ENCODE measurements at places on chromosomes 7 and 10.

DNA sequence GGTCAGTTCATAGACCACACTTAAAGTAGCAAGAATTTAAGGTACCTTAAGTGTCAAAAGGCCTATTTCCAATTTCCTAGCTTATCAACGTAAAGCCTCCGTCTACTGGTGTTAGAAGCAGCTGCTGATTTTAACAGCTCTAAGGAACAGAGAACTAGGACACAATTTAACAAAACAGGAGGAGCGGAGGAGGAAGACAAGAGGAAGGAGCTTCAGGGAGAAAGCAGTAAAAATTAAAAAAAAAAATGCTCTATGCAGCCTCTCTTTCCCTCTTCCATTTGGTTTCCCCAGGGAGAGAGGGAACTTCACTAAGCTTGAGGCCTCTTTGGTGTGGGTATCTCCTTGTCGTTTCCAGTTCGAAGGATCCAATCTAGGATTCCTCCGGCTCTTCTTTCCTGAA lies 22.7 kb downstream of the ARHGAP21 start:
- no peak for DNase-seq

GRCh38 chr10:77756319-77757232 lies 119.0 kb upstream of the KCNMA1 start:
- no peak for DNase-seq

GRCh38 chr7:55105952-55106351 lies 87.1 kb downstream of the EGFR start:
- DNase-seq: no peak

DNA sequence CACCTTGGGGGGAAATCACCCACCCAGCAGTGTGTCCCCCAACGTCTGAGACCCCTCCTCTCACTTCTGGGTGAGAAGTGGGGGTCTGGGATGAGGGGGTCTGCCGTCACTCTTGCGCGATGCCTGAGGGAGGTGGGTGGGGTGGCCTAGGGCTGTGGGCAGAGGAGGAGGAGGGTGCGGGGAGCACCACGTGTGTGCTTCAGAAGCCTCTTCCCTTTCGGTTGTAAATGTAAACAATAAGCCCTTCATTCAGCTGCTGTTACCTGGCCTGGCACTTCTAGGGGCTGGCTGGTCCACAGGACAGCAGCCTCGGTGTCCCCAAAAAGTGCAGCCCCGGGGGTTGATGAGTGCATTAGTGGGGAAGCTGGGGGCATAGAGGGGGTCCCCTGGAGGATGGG lies 1.3 kb downstream of the CLIP2 start:
- no peak for DNase-seq

DNA sequence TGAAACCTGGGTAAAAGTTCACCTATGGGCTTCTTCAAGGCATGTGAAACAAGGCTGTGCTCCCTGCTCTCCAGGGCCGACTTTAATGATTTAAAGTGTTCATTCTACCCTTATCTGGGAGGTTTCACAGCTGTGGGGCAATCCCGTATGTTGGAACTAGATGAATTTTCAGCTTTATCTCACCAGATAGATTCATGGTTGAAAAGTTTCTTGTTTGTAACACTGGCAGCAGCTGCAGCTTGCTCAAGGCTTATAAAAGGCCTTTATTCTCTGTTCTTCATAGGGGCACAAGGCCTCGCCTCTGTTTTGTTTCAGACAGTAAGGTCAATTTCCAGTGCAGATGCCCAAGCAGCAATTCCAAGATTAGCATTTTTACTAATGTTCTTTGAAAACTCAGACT lies 70.4 kb upstream of the DNAJB12 start:
- DNase-seq: no peak

GRCh38 chr10:132737390-132738048 lies 48.4 kb downstream of the NKX6-2 start:
- no peak for DNase-seq

GRCh38 chr10:122531939-122532338 lies 28.6 kb upstream of the DMBT1 start:
- no peak for DNase-seq

GRCh38 chr10:24346877-24347519 lies 138.1 kb downstream of the KIAA1217 start:
- DNase-seq: no peak

GRCh38 chr10:13115832-13116803 lies 16.2 kb downstream of the OPTN start:
- DNase-seq: no peak

GRCh38 chr10:122233857-122234348 lies 37.2 kb upstream of the BTBD16 start:
- no peak for DNase-seq

DNA sequence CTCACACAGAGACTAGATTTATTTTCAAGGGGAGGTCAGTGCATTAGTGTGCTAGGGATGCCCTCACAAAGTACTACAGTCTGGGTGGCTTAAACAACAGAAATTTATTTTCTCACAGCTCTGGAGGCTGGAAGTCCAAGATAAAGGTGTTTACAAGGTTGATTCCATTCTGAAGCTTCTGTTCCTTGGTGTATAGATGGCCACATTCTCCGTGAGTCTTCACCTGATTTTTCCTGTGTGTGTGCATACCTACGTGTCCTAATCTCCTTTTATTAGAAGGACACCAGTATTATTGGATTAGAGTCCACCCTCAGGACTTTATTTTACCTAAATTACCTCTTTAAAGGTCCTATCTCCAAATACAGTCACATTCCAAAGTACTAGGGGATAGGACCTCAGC lies 91.7 kb upstream of the FRMD4A start:
- no peak for DNase-seq

DNA sequence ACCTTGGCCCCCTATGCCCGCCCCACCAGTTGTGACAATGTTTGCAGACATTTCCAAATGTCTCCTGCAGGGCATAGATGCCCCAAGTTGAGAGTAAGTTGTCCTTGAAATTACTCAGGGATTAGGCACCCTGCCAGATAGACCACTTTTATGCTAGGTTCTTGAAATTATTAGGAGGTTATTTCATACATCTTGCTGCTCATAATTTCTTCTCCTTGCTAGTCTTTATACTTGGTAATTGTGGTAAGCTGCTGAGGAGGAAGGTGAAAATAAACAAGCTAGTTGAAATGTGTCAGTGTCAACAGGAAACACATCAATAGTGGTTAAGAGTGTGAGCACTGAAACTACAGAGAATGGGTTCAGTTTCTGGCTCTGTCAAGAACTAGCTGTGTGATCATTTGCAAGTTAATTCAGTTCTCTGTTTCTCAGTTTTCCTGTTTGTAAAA lies 63.7 kb upstream of the AOAH start:
- DNase-seq: no peak

GRCh38 chr7:14381306-14381705 lies 391.8 kb upstream of the ETV1 start:
- no peak for DNase-seq

- no peak for DNase-seq
Observed at GRCh38 chr10:112054516-112054915, 129.0 kb downstream of the GPAM start.

DNA sequence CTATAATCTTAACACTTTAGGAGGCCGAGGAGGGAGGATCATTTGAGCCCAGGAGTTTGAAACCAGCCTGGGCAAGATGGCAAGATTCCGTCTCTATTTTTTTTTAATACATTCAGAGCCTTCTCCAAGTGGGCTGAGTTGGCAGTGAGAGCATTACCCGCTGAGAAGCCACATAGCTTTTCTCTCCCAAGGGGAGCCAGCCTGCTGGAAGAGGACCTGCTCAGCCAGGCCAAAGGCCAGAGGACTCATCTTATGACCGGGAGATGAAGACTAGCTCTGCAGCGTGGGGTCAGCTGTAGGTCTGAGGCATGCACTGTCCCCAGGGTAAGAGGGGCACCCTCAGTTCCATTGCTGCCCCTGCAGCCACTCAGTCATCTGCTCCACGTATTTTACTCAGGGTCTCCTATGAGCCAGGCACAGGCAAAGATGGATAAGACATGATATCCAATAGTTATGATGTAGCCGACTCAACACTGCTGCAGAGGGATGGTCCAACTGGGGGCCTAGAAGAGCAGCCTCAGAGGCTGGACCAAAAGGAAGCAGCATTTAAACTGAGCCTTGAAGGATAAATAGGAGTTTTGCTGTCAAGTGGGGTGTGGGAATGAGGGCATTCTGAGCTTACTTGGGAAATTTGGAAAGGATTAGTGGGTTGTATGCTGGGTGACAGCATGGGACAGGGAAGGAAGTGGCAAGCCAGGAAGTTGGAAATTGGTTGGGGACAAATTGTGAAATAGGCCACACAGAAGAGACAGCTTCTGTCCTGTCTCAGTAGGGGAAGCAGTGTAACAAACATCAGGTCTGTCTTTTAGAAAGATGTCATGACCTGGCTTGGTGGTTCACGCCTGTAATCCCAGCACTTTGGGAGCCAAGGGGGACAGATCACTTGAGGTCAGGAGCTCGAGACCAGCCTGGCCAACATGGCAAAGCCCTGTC lies 1.6 kb upstream of the MARVELD1 start:
- DNase-seq: no peak

DNA sequence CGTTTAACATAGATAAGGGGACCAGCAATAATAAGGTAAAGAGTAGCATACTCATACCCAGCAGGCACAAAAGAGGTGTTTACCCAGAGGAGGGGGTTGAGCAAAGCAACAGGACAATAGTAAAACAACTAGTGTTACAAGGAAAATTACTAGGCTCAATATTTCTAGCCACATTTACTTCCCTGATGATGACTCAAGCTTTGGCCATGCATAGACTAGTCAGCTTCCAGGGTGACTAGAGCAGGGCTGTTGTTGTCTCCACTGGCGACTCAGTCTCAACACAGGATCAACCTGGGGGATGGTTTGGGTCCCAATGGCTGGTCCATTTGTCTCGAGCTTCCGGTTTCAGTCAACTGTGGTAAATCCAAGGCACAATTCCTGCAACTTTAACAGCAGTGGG lies 217.7 kb upstream of the KCND2 start:
- no peak for DNase-seq

DNA sequence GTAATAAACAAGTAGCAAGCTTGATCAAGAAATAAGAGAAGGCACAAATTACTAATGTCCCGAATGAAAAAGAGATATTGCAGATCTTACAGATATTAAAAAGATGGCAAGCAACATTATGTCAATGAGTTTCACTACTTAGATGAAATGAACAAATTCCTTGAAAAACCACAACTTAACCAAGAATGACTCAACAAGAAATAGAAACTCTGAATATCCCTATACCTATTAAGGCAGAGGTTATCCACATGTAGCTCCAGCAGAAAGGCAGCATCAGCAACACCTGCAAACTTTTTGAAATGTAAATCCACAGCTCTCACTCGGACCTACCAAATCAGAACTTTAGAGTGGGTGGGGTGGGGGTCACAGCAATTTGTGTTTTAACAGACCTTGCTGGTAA lies 33.6 kb downstream of the PDE1C start:
- DNase-seq: no peak

GRCh38 chr10:126503392-126504062 lies 115.2 kb upstream of the ADAM12 start:
- no peak for DNase-seq

GRCh38 chr10:123240250-123240649 lies 86.0 kb downstream of the BUB3 start:
- no peak for DNase-seq

GRCh38 chr7:1129431-1129830 lies 30.6 kb downstream of the ZFAND2A start:
- DNase-seq: no peak

DNA sequence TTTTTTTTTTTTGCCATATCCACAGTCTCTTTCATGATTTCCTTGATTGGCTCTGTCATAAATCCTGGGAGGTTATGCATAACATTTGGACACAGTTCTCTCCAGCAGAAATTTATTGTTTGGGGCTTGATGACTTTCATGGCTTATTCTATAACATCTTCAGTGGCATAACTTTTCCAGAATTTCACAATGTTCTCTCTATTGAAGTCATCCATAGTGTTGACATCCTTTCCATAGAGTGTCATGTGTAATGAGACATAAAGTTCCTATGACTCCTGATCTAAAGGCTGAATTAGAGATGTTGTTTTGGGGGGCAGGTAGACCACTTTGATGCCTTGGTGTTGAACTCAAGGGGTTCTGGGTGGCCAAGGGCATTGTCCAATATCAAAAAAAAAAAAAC lies 36.7 kb upstream of the STK17A start:
- DNase-seq: no peak

GRCh38 chr10:125559210-125559609 lies 123.8 kb downstream of the TEX36 start:
- no peak for DNase-seq

GRCh38 chr7:27046854-27047549 lies 48.8 kb downstream of the HOXA1 start:
- DNase-seq: no peak

GRCh38 chr10:102020938-102021337 lies 35.0 kb downstream of the ARMH3 start:
- DNase-seq: no peak

GRCh38 chr7:30800785-30801252 lies 29.6 kb downstream of the MINDY4 start:
- DNase-seq: peak; percentile 11

- DNase-seq: no peak
Observed at GRCh38 chr10:101330631-101331225, 23.2 kb upstream of the BTRC start.

- DNase-seq: no peak
Observed at GRCh38 chr7:111756687-111757178, 194.4 kb upstream of the IMMP2L start.

DNA sequence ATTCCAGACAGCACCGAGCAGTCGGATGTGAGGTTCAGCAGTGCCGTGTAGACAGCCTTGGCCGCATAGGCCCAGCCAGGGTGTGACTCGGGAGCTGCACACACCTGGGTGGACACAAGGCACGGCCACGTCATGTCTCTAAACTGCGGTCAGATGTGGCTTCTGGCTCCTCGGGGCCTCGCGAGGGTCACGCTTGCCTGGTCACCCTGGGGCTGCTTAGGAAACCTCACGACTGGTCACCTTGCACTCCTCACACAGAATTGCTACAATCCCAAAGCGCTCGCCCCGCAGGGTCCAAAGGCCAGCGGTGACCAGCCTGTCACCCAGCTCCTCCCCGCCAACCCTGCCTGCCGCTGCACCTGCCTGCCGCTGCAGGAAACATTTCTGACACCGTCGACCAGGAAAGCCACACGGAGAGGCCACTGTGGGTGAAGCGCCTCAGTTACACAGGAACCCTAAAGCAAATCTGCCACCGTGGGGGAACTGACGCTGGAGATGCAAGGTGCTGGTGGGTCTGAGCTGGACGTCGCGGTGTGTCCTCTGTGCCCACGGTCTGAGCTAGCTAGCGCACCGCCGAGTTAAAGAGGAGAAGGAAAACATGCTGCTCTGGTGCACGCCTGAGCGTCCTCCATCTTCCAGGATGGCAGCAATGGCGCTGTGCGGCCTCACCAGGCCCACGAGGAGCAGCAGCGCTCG lies 5.0 kb downstream of the GPER1 start:
- DNase-seq: no peak

DNA sequence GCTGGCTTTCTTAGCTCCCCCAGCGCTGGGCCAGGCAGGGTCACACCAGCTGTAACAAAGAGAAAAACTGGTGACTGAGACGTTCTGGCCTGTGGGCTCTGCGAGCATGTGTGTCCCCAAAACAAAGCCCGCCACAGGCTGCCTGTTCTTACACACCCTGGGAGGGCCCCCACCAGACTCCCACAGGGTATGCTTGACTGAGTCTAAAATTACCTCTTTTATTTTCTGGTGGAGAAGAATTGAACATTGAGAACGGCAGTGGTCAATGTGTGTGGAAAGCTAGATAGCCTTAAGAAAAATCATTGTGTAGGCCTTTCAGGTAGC lies 808 bp downstream of the C10orf71 start:
- DNase-seq: no peak

- DNase-seq: no peak
Observed at GRCh38 chr10:77960829-77961329, 34.3 kb upstream of the DLG5 start.

- DNase-seq: no peak
Observed at GRCh38 chr7:29105752-29106668, 40.3 kb downstream of the CPVL start.

All from stimulated activated CD4-positive, alpha-beta T cell treated with anti-CD3 and anti-CD28 coated beads, Interleukin-4, amount 100 ng/mL, for 24 hours (primary cell).